ENCODE measurements at places on chromosomes 3 and 15.
A peak's percentile ranks its signal among the peaks of the same experiment; 100 is the strongest.

GRCh38 chr3:12501360-12502020, 17.2 kb downstream of the TSEN2 start:
- no peak for DNase-seq

- DNase-seq: no peak
These were observed 59.9 kb downstream of the OXSM start for GRCh38 chr3:25849641-25850385.

DNA sequence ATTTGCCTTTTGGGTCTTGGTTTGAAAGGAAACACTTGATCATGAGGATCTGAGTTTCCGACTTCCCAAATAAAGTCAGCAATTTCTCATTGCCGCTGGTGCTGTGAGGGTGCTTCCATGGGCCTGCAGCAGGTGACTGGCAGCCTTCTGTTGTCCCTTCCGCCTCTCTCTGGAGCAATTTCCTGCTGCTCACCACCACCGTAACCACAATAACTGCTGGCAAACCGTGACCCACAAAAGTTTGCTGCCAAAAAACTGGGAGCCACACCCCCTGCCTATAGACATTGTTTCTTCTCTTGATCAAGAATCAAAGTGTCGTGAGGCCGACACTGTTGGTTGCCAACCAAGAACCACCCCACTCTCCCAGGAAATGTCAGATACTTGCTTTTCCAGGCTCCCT, 164.0 kb downstream of the NR2F2 start:
- peak; percentile 31 for DNase-seq

DNA sequence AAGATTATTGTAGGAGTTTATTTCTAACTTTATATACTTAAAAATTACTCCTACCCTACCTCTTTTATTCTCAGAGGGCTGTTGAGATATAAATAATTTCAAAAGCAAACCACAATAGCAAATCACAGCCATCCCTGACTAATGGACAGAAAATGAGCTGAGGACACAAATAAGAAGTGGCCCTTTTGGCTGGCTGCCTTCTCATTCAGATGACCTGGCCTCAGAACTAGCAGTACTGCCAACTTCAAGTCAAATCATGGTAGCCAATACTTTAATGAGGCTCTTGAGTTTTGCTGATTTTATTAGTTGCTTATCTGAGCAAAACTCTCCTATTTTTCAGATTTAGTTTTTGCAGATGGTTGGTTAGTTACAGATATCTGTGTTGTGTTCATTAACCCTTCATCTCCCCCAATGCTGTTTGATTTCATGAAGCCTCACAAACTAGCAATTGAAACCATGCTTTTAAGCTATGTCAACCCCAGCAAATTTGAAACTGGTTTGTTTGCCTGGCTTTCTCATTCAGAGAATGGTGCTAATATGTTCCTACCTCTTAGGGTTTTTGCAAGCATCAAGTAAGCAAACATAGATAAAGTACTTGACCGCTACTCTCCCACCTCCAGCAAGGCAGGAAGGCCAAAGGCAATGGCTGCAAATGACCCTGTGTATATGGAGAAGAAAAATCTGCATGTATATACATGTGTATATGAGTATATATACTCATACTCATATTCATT, 73.4 kb upstream of the HACD2 start:
- no peak for DNase-seq

DNA sequence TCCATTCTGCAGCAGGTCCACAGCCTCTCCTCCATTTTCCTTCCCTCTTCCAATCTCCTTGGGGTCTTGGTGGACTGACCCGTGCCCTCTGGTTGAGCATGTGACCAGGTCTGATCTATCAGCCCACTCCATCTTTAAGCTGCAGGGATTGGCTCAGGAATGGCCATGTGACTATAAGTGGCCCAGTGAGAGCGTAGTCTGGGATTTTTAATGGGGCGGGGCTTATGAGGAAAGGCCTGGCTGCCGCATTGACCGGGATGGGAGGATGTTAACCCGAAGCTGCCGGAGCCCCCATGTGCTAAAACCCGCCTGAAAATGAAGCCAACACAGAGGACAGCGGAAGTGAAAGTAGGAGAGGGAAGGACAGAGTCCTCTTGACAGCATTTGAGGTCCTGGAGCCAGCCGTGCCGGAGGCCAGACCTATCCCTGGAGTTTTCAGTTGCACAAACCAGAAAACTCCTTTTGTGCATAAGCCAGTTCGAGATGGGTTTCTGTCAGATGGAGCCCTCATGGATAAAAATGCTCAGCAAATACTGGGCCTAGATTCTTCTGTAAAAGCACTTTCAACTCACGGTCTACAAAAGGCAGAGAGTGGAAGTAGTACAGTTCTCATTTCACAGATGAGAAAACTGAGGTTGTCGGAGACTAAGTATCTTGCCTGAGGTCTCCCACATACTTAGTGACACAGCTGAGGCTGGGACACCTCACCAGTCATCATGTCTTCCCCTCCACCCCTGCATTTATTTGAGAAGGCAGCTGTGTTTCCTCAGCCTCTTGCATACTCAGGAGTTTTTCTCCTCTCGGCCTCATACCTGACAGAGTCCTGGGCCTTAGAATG, 61.9 kb downstream of the ATP2B2 start:
- no peak for DNase-seq

GRCh38 chr3:32553459-32553858, 17.2 kb downstream of the DYNC1LI1 start:
- DNase-seq: no peak

DNA sequence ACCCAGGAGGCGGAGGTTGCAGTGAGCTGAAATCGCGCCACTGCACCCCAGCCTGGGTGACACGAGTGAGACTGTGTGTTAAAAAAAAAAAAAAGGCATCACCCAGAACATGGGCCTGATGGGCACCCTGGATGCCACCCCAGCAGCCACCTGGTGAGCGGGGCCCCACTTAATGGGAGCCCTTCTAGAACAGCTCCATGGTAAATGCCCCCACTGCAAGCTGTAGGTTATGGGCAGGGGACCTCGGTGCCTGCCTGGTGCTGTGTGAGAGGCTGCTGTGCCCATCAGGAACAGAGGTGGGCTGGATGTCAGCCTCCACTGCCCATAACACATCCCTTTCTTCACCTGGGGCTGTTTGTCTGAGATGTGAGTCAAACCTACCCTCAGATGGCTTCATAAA, 156.2 kb upstream of the MEF2A start:
- no peak for DNase-seq

DNA sequence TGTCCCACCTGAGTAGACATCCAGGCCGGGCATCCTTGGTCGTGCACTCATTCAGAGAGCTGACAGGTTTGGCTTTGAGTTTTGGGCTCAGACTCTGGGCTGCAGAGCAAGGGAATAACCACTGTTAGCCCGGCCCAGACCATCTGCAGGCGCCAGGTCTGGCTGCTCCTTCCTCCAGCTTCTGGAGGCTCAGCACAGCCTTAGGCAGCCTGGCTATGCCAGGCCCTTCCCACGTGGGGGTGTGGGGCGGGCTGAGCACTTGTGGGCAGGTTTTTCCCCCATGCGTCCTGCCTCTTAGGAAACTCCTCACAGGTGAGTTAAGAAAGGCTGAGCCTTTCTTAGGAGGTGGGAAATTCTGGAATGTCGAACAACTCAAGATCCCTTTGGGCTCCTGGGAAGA, 11.2 kb downstream of the PLA2G4B start:
- DNase-seq: no peak

GRCh38 chr3:66675366-66675765, 174.5 kb upstream of the LRIG1 start:
- DNase-seq: no peak

GRCh38 chr3:65930648-65931047, 108.1 kb downstream of the MAGI1 start:
- no peak for DNase-seq

DNA sequence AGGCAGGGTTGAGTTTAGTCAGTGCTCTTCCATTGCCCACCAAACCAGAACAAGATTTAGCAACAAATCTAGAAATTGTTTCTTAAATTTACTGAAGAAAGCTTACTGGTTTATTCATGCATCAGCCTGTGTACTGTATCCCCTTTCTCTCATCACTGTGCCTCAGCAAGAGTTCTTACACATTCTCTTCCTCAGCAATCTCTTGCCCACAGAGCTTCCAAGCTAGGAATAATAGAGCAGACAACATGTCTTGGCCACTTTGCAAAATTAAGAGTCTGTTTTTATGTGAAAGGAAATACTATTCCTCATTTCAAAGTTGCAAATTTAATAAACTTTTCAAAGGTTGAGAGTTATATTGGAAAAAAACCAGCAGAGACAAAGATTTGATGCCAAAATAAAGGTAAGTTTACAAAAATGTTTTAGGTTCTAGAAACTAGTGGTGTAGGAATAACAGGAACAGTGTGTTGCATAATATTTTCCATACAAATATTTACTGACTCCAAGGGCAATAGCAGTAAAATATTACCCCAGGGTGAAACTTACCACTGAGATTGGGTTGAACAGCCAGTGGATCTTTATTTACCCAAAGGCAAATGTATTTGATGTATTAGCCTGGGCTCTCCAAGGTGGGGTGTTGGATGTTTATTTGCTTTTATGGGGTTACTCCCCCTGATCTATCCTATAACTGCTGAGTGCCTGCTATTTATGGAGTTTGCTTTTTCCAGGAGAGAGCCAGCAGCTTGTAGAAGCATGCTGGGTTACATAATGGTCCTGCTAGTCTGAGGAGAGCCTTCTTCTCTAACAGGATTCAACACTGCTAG, 276.7 kb downstream of the ADAMTSL3 start:
- no peak for DNase-seq

DNA sequence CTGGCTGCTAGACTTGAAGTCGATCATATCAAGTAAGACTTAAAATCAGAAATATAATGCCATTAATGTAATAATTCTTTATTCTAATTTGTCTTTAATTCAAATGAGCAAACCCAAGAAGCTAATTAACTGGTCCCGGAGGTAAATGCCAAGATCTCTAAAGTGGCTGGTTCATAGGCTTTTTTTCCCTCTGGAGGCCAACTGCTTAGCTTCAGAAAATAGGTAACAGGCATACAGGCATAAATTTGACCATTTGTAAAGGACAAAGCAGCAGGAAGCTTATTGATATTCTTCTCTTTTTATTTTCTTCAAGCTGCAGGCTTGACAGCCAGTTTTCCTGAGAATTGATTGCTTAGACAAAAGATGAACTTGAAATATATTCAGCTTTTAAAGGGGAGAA, 158.6 kb upstream of the RAP2B start:
- no peak for DNase-seq

DNA sequence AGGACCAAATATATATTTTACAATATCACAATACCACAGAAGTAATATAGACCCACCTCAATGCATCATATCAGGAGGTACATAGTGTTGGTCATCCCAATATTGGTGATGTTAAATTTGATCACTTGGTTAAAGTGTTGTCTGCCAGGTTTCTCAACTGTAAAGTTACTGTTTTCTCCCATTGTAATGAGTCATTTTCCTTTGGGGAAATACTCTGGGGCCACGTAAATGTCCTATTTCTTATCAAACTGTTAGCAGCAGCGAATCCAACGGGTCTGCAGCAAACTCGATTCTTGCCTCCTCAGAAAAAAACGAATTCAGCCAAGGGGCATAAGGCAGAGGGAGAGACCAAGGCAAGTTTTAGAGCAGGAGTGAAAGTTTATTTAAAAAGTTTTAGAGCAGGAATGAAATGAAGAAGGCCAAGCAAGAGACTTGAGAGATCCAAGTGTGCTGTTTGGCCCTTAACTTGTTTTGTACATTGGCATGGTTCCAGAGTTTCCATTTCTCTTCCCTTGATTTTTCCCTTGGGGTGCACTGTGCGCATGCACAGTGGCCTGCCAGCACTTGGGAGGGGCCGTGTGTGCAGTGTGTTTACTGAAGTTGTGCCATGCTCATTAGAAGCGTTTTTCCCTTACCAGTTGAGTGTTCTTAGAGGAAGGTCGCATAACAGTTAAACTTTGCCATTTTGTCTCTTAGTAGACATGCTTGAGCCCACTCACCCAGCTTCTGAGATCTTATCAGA, 512.5 kb downstream of the AGBL1 start:
- no peak for DNase-seq

GRCh38 chr15:75446151-75446550, 5.3 kb downstream of the SIN3A start:
- no peak for DNase-seq

DNA sequence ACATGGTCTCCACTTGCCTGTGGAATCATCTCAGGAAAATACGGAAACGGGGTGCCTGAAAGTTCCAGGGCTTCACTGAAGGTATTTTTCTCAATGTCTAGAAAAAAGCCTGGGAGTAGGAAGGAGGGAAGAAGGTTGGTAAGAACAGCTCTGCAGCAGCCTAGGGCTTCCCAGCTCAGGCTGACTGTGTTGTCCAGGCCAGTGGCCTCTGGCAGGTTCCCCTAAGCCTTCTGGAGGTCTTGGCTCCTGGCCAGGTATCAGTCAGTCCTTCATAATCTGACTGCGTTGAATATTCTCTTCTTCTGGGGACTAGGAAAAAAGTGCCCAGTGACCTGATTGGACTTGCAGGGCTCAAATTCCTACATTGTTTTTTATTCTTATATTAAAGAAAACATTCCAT, 38.6 kb downstream of the SSR3 start:
- no peak for DNase-seq

DNA sequence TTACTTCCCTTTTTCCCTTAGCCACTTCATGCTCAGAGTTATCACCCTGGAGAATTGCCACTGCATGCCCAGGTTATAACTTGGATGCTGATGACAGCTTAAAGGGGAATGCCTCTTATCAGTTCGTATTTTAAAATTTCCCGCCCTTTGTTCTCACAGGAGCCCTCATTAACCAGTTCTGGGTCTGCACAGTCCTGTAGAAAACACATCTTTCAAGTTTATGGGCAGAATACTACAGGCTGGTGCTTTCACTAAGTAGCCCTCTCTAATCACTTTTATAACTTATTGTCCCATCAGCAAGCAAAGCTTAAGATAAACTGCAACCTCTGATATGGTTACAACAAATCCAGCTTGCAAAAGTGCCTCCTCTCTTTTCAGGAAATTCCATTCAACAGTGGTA, 587.3 kb upstream of the UBE2E2 start:
- no peak for DNase-seq

DNA sequence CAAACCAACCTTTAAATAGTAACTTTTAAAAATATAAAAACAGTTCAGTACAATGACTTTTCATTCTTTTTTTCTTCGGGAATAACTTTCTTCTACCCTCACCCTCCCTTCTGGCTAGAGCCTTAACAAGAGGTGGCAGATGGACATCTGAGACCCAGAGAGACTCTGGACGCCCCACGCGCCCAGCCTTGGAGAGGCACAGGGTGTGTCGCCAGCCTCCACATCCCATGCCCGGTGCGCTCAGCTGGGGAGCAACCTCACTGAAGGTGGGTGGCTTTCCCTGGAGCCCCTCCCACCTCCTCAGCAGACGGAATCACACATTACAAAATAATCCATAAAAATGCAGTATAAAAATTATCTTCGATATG, 49.5 kb downstream of the TLE3 start:
- DNase-seq: no peak

- no peak for DNase-seq
These were observed 2.4 kb downstream of the MB21D2 start for GRCh38 chr3:192915304-192915703.

- DNase-seq: no peak
These were observed 23.4 kb downstream of the WHAMM start for GRCh38 chr15:82832601-82833361.

DNA sequence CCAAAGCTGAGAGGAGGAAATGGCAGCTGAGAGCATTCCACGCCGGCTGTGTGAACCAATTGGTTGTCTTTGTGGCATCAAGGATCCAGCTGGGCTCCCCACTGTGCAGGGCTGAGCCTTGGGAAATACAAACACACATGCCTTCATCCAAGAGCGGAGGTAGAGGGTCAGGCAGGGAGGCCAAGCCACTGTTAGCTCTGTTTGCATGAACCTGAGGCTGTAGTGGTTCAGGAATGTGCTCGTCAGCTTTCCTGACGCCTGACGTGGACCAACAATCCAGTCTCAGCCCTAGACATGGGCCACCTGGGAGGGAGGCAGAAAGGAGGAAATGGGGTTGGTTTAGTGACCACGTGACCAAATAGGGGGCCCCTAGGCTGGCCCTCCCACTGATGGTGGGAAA, 276.9 kb downstream of the TLE3 start:
- DNase-seq: no peak
